Esophagus squamous epithelium (tissue), 5 donors: ENCODE measurements at places on chromosomes 16 and 17.

DNA sequence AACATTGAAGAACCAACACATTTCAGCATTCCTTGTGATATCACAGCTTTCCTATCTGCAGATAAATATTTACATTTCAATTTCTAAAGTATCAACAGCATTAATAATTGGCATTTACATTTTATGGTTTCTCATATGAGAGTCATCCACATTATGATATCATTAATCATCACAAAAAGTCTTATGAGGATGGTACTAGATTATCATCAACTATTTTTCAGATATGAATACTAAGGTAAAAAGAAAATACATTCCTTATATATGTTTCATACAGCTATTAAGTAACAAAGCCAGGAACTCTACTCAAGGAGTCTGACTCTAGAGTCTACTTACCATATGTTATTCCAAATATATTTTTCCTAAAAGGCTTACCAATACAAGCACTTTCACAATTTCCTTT, 40.7 kb downstream of the ABCA5 start:
- DNase-seq, result no peak

DNA sequence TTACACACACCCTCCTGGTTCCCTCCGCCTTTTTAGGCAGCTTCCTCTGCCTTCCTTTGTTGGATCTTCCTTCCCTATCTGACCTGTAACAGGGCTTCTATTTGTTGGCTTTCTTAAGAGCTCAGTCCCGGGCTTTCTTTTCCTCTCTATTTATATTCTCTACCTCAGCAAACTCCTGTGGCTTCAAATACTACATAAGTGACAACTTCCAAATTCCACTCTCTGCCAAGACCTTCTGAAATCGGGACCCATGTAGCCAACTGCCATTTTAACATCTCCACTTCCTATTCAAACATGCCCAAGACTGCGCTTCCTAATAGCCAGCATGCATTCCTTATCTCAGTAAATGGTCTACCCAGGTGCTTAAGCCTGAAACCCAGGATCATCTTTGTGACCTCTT, 128.1 kb downstream of the MRTFB start:
- no peak for DNase-seq

DNA sequence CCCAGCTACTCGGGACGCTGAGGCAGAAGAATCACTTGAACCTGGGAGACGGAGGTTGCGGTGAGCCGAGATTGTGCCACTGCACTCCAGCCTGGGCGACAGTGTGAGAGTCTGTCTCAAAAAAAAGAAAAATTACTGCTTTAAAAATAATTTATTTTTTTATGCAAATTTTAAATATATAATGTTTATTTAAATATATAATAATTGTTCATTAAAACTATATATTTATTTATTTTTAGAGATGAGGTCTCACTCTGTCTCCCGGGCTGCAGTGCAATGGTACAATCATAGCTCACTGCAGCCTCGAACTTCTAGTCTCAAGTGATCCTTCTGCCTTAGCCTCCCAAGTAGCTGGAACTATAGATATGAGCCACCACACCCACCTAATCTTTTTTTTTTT, 15.2 kb upstream of the DBNDD1 start:
- no peak for DNase-seq

DNA sequence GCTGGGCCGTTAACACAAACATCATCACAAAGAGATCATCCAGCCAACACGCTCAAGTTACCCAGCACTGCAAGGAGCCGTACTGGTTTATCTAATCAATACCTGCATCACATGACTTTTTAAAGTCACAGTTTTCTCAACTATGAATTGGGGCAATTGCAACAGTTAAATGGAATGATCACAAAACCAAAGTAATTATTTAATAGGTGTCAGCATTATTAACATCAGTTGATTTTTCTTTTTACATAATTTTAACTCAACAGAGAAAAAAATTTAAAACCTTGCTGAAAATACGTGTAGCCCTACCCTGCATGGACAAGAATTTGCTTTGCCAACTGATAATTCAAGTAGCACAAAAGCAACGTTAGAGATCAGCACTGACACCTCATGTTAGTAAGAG, 95.7 kb upstream of the SOX9 start:
- no peak for DNase-seq

GRCh38 chr17:78977997-78978973, 1.4 kb downstream of the LGALS3BP start:
- DNase-seq, result no peak

DNA sequence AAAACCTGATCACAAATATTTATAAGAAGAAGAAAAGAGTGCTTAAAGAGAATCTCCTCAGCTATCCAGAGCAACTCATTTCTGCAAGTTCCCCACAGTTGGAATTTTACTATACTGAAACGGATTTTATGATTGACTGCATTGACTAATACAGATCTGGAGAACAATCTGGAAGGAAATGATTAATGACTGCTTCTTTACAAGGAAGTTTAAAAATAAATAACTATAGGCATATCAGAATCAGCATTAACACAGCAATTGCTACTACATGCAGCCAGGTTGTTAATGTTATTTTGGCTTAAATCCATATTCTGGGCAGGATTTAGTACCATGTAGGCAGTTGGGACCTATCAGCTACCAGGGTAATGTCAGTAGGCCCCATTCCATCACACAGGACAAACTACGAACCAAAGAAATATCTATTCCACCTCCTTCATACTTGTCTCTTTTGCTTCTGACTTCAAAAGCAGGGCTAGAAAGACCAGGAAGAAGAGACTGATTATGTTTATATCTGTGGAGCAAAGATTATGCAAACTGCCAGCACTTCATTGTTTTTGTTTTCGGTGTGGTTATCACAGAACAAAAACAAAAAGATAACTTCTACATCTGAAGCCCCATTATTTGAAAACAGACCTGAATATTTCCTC, 3.9 kb downstream of the SKAP1 start:
- no peak for DNase-seq

DNA sequence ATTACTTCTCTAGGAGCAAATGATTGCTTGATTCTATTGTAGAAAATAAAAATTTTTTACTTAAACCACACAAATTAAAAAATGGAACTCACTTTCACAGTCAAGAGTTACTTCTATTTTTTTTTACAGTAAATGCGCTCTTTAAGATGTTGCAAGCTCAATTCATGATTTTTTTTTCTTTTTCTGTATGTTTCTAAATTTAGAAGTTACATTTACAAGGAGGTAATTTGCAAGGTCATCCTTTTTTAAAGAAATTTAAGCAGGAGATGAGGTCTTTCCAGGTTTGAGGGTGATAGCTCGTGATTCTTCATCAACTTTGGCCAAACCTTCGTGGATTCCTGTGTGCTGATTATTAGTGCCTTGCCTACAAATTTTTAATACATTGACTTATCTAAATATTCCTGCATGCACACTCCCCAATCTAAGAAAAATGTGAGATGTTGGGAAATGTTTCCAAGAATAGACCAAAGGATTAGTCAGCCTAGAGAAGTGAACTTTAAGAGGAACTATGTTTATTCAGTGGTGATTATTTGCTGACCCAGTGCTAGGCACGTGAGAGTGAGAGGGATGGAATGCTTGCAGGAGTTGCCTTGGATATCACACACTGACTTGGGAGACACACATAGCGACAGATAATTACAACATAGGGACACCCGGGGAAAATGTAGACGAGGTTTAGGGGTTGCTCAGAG, 429.8 kb downstream of the MAF start:
- no peak for DNase-seq

DNA sequence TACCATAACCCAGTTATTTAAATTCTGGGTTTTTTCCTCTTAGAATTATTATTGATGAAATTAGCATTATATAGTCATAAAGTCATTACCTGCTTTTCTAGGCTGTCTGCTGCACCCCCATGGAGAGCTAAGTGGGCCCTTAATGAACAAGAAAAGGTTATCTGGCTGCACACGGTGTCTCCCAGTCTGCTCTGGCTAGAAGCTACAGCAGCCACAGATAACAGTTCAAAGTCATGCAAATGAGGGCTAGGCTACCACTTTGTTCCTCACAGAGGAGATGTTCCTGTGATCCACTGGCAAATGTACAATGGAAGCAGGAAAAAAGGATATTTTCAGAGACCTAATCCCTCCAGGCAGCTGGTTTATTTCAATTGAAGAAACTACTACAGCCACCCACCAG, 112.1 kb downstream of the SNX11 start:
- no peak for DNase-seq
